Stimulated activated CD4-positive, alpha-beta T cell treated with anti-CD3 and anti-CD28 coated beads, Interleukin-1b, Interleukin-23, amount 100 ng/mL, for 1 hour (primary cell): ENCODE measurements at places on chromosomes 6 and 20.

GRCh38 chr6:53527249-53527765 lies 17.6 kb downstream of the GCLC start:
- DNase-seq, result no peak

- no peak for DNase-seq
Measured at GRCh38 chr20:49034070-49034732, 11.9 kb upstream of the CSE1L start.

DNA sequence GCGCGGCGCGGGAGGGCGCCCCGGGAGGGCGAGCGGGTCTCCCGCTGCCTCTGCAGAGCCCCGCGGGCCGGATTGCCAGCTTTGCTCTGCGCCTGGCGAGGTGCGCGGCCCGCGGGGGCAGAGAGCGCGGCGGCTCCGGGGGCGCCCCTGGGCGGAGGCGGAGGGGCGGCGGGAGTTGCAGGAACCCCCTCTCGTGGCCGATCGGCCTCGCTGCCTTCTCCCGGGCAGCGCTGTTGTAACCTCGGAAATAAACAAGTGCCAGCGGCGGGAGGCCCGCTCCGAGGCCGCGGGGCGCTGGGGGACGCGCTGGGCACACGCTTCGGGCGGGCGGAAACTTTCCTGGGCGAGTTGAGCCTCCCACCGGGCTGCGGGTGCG lies 1.2 kb downstream of the CDH4 start:
- no peak for DNase-seq

DNA sequence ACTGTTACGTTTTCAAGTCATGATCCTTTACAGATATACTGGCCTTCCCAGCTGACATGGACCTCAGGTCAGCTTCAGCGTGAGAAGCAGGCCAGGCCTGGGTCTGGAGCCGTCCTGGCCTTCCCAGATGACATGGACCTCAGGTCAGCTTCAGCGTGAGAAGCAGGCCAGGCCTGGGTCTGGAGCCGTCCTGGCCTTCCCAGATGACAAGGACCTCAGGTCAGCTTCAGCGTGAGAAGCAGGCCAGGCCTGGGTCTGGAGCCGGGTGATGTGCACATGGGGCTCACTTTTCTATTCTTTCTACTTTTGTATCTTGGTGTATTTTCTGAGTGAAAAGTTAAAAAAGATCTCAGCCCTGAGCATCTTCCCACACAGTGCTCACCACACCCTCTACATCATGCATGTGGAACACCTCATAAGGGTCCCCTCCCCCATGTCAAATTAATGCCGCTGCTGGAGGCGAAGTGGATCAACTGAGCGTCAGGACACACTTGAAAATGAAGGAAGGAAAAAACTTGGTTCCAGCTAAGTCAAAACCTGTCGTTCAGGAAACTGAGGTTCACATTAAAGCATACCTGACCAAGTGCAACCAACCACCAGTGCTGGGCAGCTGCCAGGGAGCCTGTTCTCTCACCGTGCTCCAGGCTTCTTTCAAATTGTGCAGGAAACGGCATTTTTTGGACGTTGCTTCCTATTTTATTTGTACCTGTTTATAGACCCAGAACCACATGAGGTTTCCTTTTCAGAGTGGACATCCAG lies 32.2 kb downstream of the KIF25 start:
- DNase-seq, result no peak

GRCh38 chr6:9439621-9440330 lies 975.1 kb downstream of the TFAP2A start:
- no peak for DNase-seq

GRCh38 chr6:13494137-13494536 lies 6.7 kb upstream of the GFOD1 start:
- DNase-seq, result no peak

DNA sequence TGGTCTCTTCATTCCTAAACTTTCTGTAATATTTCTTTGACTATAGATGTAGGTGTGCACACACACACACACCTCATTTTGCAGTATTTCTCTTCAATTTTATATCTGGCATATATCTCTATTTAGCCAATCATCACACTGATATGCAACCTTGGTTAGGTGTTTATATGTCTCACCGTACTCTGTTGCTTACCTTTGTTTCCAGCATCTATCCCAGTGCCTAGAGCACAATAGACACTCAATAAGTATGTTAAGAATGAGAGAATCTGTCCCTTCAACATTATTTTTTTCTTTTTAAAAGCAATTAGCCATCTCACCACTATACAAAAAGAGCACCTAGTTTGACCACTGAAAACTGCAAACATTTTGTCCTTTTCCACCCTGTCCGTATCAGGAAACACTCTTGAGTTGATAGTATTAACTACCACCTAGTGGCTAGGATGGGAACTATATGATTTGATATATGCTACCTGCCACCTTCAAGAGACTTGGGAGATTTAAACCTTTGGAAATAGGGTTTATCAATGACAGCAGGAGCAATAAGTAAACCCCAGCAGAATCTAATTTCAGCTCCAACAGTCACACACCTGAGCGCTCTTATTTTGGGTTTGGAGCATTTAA lies 48.7 kb upstream of the RSPO3 start:
- DNase-seq, result no peak

DNA sequence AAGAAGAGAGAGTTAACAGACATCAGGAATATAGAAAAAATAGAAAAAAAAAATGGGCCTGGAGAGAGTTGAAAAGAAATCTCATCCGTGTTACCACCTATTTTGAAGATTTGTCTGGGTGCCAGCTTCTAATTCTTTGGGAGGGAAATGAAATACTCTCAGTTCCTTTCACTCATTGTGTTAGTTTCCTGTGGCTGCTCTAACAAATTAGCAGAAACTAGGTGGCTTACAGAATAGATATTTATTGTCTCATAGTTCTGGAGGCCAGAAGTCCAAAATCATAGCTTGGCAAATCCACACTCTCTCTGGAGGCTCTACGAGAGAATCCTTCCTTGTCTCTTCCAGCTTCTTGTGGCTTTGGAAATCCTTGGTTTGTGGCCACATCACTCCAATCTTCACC lies 225.1 kb upstream of the BTBD3 start:
- no peak for DNase-seq

GRCh38 chr6:7649037-7649810 lies 59.2 kb downstream of the SNRNP48 start:
- no peak for DNase-seq

DNA sequence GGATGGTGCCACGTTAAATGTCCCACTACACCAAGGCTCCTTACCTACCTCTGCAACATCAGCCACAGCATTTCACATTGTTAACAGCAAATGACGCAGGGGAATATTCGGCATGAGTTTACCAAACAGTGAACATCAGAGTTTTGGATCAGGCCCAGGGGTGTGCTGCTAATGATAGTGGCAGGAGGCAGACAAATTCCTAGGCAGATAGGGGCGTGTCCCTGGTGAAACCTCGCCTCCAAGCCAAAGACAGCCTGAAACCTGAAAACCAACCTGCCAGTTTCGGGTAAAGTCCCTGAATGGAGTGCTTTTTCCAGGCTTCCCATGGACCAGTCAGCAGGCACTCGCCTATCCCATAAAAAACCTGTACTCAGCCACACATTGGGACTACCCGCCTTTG lies 133.6 kb downstream of the SH3BGRL2 start:
- DNase-seq, result no peak

DNA sequence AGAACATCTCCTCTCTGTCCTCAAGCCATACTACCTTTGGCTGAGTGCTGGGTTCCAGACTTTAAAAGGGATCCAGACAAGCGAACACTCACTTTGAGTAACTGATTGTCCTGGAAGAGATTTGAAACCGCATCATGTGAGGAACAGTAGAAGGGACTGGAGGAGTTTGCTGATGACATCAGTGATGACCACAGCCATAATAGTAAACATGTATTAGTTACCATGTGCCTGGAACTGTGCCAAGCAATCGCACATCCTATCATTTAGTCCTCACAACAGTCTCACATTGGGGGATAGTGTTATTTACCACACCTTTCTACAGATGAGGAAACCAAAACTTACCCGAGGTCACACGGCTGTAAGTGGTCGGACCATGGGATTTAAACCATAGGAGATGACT lies 39.8 kb downstream of the ARMC2 start:
- DNase-seq, result no peak

DNA sequence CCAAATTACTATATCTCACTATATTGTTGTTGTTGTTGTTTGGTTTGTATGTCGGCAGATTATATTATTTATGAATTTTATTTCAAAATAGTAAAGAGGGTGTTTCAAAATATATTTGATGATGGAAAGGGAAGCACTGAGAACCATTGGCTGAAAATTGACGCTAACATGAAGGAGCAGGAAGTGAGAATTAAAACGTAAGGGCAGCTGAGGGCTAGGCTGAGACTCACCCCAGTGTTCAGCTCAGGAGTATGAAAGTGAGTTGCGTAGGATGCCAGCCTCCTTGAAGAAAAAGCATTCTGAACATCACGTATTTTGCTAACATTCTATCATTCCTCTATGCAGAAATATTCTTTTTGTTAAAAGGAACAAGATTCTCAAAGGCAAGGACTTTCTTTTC lies 10.7 kb upstream of the IPCEF1 start:
- no peak for DNase-seq

- DNase-seq, result no peak
Measured at GRCh38 chr6:83985308-83985713, 48.3 kb upstream of the MRAP2 start.

- DNase-seq, result no peak
Measured at GRCh38 chr20:50574586-50574985, 64.4 kb downstream of the PTPN1 start.

DNA sequence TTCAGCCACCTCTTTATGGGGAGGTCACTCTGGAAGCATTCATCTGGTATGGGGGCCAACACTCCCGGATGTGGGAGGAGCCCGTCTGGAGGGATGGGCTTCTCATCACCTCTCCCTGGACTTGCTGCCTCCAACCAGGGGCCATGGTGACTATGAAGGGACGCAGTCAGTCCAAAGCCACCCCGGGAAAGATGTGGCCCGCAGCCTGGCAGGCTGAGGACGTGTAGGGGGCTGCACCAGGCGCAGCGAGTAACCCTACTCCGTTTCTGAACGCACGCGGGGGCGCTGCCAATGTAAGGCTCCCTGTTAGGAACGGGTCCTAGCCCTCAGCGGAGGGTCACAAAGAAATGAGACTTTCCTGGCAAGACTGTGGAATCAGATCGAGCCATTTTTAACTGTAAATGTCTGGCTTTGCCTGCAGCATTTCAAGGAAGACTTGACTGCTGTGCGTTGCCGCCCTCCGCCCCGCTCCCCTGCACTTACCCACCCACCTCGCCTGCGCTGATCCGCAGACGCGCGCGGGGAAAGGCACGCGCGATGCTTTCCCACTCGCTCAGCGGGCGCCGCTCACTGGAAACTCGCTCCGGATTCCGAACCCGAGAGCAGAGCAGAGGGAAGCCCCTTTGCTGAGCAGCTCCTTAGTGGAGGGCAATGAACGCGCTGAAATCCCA lies 55.1 kb downstream of the IL20RA start:
- no peak for DNase-seq

DNA sequence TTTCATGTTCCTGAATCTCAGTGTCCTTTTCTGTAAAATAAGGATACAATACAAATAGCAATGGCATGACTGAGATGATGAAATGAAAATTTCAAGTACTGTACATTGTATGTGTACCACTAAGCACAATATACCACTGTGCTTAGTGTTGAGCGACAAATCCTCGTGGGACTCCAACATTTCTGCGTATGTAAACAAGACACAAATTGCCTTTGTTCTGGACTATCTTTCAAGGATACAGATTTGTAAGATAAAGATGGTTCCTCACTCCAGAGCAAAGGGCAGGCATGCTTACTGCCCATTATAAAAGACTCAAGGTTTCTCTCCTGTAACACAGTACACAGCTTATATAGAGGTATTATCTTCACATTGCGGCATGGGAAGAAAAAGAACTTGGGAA lies 6.0 kb downstream of the RARS2 start:
- DNase-seq, result no peak

DNA sequence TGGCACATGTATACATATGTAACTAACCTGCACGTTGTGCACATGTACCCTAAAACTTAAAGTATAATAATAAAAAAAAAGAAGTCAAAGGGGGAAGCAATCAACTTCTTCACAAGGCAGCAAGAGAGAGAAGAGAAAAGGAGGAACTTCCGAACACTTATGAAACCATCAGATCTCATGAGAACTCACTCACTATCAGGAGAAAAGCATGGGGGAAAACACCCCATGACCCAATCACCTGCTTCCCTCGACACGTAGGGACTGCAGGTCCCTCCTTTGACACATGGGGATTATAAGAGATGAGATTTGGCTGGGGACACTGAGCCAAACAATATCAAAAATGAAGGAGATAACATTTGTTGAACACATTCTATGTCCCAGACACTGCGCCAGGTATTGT lies 94.8 kb upstream of the PHACTR1 start:
- DNase-seq, result no peak

GRCh38 chr20:17541596-17541995 lies 10.4 kb upstream of the BFSP1 start:
- no peak for DNase-seq

DNA sequence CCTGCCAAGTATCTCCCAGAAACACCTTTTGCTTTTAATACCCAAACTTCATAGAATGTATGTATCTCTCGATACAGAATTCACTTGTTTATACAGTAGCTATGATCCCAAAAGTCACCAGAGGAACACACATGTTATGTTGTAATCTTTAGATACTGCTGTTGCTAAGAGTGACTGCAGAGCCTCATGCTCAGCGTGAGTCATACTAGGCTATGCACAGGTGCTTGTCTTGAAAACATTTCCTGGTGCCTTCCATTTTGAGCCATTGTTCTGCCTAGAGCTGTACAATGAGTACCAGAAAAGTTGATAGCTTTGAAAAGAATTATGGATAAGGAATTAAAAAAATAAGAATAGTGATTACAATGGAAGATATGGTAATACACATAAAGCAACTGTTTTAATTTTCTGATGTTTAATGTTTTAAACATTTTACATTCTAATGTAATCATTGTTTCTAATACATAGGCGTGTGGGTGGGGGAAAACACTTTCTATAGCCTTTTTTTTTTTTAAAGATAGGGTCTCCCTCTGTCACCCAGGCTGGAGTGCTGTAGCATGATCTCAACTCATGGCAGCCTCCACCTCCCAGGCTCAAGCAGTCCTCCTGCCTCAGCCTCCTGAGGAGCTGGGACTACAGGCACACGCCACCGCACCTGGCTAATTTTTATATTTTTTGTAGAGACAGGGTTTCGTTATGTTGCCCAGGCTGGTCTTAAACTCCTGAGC lies 79.4 kb downstream of the CD24 start:
- no peak for DNase-seq

- no peak for DNase-seq
Measured at GRCh38 chr6:24472181-24472580, 17.2 kb downstream of the GPLD1 start.

GRCh38 chr6:692356-692851 lies 535 bp downstream of the EXOC2 start:
- peak; percentile 42 for DNase-seq

GRCh38 chr20:9334866-9335265 lies 179.5 kb upstream of the LAMP5 start:
- DNase-seq, result no peak

- DNase-seq, result no peak
Measured at GRCh38 chr6:16338577-16339264, 100.3 kb downstream of the GMPR start.

DNA sequence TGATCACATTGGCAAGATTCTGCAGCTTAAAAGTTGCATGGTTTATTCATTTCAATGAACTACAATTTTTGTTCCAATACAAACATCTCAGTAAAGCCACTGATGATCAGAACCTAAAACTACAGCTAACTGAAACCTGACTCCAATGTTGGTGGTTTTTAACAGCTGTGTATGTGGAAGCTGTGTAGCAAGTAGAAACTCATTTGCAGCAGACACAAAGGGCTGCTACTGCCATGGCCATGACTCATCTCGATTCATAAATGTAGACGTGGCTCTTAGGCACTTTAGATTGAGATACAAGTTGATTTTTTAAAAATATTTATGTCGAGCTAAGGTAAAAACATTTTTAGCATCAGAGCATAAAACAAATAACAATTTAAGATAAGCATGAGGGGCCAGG lies 19.5 kb upstream of the MAP3K4 start:
- DNase-seq, result no peak
